NCI-H1417 (cell line): ENCODE measurements at places on chromosomes 7 and 10.

DNA sequence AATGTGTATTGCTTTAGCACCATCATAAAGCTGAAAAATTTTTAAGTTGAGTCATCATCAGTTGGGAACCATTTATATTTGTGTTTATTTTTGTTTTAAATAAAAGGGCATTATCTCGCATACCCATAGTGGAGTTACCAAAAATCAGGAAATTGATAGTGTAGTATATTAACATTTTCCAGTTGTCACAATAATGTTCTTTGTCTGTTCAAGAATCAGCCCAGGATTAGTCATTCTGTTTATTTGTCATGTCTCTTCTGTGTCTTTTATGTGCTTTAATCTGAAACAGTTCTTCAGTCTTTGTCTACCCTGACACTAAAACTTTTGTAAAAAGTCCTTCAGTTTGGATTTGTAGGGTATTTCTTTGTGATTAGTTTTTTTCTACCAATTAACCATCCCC lies 827.8 kb upstream of the ZWINT start:
- DNase-seq: no peak

DNA sequence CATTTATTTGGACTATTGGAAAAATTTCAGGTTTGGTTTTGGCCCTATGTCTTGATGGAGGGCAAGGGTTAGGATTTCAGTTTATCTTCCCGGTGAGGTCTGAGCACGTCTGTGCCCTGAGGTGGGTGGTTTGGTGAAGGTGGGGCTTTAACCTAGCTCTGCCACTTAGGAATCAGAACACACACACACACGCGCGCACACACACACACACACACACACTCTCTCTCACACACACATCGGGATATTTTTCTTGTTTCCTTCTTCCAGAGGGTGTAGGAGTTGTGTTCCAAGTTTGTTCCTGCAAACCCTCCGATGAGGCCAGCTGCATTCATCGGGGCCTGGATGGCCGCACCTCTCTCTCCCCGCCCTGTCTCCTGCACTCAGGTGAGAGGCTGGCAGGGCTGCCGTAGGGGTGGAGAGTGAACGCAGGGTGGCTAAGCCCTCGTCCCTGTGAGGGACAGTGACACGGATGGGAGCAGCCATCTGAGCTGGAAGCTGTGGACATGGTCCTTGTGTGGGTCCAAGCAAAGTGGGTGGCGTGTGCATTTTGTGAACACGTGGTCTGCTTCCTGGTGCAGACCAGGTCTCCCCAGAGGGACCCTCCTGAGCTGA lies 34.2 kb downstream of the CHST12 start:
- DNase-seq: no peak

- no peak for DNase-seq
These were observed 9.2 kb downstream of the CPSF4 start for GRCh38 chr7:99447943-99448342.

DNA sequence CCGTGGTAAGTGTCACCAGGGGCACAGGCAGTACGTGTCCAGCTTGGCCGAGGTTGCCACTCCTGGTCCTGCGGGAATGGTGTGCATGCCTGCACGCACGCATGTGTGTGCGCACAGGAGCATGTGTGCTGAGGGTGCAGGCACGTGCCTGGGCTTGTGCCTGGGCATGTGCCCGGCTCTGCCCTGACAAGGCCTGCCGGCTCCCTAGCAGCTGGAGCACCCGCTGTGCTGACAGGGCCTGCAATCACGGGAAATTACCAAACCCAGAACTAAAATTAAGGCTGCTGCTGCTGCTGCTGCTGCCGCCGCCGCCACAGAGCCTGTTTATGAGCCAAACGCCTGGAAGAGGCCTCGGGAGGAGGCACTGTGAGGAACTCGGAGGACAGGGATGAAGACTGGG lies 28.7 kb downstream of the GHRHR start:
- peak; percentile 68 for DNase-seq

- DNase-seq: no peak
These were observed 198.3 kb upstream of the YAE1 start for GRCh38 chr7:39367943-39368342.

DNA sequence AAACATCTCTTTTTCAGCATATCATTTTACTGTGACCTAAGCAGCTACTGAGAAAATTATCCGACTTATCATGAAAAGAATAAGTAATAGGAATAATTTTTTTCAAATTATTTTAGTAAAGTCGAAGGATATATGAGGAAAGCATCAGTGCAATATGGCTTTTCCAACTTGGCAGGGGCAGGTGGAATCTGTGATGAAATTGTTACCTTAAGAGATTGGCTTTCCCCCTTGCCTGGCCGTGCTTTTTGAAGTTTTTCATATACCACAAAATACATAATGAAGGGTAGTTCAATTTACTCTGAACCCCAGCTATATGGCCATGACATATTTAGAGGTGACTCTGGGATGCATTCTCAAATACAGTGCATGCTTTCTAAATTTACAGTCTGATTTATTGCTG lies 87.2 kb upstream of the MKX start:
- no peak for DNase-seq

- DNase-seq: no peak
These were observed 73.4 kb upstream of the SEPHS1 start for GRCh38 chr10:13421382-13421917.

DNA sequence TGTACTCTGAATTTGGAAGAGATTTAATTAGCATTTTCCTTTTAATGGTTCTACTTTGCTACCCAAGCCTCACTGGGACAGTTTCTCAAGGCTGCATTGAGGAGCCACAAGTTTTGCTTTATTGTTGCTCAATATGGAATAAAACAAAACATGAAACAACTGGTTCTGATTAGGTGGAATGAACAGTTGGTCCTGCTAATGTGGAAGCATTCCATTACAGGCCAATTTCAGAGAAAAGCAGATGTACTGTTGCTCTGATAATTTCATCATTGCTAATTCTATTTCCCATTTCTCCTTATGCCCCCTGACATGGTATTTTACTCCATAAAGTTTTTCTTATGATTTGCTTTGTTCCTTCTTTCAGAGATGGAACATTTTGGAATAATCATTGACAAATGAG lies 66.0 kb upstream of the PAPSS2 start:
- DNase-seq: no peak

- DNase-seq: peak; percentile 11
These were observed 111.7 kb upstream of the BTBD16 start for GRCh38 chr10:122159141-122159970.

DNA sequence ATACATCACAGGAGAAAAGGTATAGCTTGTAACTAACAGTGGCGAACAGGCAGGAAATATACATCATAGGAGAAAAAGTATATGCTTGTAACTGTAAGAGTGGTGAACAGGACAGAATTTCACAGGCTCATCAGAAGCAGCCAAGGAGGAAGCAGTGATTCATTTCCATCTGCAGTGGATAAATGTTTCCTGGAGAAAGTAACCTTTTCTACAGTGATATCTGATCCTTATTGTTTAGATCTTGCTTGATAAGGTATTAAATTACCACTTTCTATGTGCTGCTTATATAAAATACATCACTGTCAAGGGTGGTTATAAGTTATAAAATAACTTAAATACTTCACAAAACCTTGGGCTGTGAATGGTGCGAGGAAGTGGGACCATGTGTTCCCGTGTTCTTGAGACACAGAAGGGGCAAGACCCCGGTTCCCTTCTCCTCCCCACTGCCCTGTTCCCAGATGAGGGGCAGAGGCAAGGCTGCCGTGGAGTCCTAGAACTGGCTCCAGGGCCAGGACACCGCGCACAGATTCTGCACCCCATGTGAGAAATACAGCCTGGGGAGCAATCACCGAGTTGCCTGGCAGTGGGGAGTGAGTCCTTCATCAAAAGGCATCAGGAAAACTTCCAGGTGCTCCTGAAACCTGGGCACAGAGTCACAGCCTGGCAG lies 135.2 kb downstream of the DIP2C start:
- no peak for DNase-seq

GRCh38 chr10:35536789-35537188 lies 68.4 kb upstream of the GJD4 start:
- no peak for DNase-seq

DNA sequence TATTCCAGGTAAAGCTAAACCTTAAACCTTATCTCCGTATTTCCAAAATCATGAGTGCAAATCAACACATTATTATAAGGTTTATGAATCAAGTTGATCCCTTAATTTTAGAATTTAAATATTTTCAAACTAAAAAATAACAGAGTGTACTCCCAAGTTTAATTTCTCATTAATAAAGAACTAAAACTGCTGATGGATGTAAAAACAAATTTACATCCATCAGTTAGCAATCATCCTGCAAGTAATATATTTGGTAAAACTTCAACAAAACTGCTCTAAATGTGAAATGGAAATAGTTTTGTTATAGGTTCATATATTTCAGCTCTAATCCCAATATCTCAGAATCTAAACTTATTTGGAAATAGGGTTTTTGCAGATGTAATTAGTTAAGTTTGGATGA lies 71.3 kb upstream of the ZNF804B start:
- DNase-seq: no peak

DNA sequence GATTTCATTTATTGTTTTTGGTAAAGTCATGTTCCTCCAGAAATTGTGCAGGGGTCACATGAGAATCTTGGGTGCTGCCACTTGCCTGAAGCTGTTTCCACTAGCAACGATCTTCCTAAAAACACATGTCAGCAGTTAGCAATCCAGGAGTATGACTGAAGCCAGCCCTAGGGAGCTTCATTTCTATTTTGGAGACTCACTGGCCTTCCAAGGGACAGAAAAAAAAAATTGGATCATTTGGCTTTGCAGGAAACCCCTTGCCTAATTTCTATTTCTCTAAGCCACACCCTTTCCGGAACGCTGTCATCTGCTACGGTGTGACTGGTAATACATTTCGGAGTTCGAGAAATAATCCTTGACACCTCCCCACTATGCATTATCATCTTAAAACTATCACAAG lies 204.7 kb downstream of the TAX1BP1 start:
- DNase-seq: no peak

GRCh38 chr7:155911471-155912105 lies 99.3 kb upstream of the SHH start:
- no peak for DNase-seq

DNA sequence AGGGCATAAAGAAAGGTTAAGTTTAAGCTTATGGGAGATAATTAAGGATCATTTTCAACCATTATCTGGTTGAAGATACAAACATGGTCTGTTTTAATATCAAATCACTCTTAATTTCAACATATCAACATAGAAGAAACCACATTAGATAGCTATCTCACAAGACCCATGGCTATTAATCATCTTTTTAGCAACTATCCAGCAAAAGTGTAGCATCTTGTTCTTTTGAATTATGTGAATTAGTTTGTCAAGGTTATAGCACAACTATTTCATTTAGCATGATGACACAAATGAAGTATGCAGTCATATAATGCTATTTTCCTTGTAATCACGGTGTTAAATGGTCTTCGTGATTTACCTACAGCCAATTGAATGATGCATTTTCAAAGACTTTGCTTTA lies 58.9 kb upstream of the PPP1R9A start:
- DNase-seq: no peak

GRCh38 chr10:17217631-17218232 lies 10.3 kb upstream of the VIM start:
- DNase-seq: no peak

GRCh38 chr7:91267171-91267955 lies 3.1 kb downstream of the FZD1 start:
- DNase-seq: no peak

DNA sequence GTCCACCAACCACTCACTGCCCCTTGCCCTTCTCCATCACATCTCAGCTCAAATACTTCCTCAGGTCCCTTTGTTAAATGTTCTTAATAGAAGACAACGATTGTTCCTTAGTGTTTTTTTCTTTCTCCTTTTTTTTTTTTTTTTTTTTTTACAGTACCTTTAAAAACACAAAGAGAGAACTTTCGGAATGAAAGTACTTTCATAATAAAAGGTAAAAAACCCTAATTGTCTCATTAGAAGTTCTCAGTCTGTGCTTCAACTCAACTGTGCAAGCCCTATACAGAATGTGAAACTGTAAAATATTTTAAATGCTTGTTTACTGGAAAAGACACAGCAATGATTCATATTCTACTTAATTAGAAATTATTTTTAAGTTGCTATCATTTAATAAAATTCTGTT lies 29.4 kb downstream of the TSPAN12 start:
- no peak for DNase-seq

- DNase-seq: no peak
These were observed 100.5 kb downstream of the FGFR2 start for GRCh38 chr10:121497513-121498470.

DNA sequence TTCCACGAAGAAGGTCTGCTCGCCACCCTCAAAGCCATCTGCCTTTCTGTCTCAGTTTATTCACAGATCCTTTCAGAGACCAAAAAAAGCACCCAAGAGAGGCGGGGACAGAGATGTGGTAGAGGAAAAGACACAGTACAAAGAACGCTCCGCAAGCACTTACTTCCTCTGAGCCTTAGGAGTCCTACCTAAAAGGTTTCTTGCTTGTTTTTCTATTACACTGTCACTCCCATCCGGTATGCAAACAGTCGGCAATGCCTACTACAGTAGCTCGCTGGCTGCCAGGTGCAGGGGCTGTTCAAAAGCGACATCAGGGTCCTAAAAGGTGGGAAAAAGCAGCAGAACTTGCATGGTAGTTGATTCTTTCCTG lies 816 bp downstream of the TECPR1 start:
- DNase-seq: peak; percentile 45

DNA sequence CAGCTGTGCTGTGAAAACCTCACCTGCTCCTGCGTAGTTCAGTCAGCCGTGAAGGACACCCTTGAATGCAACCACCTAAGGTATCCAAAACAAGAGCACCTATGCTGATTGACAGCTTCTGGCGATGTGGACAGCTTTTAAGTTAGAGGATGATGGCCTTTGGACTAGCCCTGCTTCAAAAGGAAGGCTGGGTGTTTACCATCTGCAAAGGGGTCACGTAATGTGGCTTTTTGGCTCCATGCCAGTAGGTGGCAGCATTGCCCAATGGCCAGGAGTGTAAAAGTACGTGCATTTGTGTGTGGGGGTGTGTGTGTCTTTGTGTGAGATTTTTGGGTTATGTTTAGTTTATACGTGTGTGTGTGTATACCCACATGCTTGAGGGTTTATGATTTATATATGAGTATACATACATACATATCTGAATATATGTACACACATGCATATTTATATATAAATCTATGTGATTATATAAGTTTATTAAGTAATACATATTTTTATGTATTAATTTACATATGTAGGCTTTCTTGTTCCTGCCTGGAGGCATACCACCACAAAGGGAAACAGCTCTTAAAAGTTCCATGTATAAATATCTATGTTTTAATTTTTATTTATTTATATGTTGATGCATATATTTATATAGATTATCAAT lies 236.3 kb upstream of the ANKRD30A start:
- peak; percentile 59 for DNase-seq

GRCh38 chr7:33905389-33906032 lies at the start of gene BMPER:
Gene BMPER, plus strand, starts transcription at chr7:33905539. Its CDS starts 75 bp downstream, at chr7:33905614.
- DNase-seq: peak; percentile 85

DNA sequence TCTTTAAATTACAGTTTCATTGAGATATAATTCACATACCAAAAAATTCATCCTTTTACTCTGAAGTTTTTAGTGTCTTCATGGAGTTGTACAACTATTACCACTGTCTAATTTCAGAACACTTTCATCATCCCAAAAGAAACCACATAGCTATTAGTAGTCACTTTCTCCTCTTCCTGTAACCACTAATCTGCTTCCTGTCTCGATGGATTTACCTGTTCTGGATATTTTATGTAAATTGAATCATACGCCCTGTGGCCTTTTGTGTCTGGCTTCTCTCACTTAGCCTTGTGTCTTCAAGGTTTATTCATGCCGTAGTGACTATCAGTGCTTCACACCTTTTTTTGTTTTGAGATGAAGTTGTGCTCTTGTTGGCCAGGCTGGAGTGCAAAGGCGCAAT lies 135.5 kb downstream of the DOCK1 start:
- DNase-seq: no peak

- no peak for DNase-seq
These were observed at the start of gene DLX5 for GRCh38 chr7:97024209-97025129. Gene DLX5, minus strand, starts transcription at chr7:97024831. Its CDS starts 208 bp downstream, at chr7:97024623.
